ENCODE measurements at places on chromosomes 13 and 19. TPM values are rescaled to one million over a fixed set of nuclear protein-coding genes. Genes with fewer than 3 reads are reported as not detected.

DNA sequence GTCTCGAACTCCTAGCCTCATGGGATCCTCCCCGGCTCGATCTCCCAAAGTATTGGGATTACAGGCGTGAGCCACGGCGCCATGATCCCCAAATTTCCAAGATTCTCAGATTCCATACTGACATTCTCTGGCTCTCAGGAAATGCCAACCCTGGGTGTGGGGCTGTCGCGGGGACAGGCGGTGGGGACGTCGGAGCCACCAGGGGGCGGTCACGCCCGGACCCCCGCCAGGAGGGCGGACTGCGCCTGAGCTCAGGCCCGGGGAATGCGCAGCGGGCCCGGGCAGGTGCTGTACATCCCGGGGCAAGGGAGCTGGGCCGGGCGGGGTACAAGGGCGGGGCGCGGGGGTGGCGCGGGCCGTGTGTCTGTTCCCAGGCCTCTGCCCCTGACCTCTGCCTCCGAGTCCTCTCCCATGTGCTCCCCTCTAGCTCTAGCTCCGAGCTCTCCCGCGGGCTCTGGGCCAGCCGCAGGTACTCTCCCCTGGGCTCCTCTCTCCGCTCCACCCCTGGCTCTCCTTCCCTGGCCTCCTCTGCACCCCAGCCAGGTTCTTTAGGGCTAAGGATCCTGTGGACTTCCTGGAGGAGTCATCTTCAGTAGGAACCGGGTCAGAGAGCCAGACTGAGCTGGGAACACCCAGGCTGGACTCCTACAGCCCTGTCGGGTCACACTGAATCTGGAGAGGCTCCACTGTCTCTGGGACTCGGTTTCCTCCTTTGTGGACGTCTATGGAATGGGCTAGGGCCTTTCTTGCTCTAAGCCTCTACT is 2.4 kb downstream of the PPP1R13L start:
- H3K36me3 ChIP-seq, result peaks cover 5% of the 10 kb centered on the region
- no peak overlapping the region for H3K27ac ChIP-seq
- H3K4me3 ChIP-seq, result no peak overlapping the region
- DNase-seq, result no peak

- H3K4me1 ChIP-seq, result peaks cover 7% of the 10 kb centered on the region
- no peak overlapping the region for H3K27ac ChIP-seq
- DNase-seq, result no peak
Observed at GRCh38 chr13:24678151-24678550, 2.1 kb upstream of the ATP12A start.

The MAMSTR gene
- 1.4 TPM for total RNA-seq

The RAVER1 gene
- total RNA-seq, result 92.8 TPM

DNA sequence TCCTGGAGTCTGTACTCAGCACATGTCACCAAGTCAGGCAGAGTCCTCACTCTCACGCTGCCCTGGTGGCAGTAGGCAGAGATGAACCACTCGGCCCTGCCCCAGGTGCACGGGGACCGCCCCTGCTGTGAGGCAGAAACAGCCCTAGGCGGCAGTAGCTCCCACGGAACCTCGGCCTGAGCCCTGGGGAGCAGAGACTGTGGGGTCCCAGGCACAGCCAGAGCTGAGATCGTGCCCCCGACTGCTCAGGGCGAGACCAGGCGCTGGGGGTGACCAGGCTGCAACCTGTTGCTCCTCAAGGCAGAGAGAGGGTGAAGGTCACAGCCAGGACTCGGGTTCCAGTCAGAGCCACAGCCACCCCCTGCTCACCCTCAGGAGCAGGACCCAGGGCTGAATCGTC is 34.9 kb downstream of the AP1M1 start:
- no peaks in the 10 kb centered on the region for H3K27me3 ChIP-seq
- H3K4me1 ChIP-seq, result peaks cover 10% of the 10 kb centered on the region
- peaks cover 45% of the 10 kb centered on the region for H3K36me3 ChIP-seq

GRCh38 chr19:16398530-16399249 is 73.1 kb downstream of the EPS15L1 start:
- H3K4me3 ChIP-seq, result no peak overlapping the region
- H3K27ac ChIP-seq, result no peak overlapping the region
- no peak for DNase-seq
- H3K36me3 ChIP-seq, result peaks cover 28% of the 10 kb centered on the region
- no peaks in the 10 kb centered on the region for H3K4me1 ChIP-seq
- H3K27me3 ChIP-seq, result no peaks in the 10 kb centered on the region

- H3K27me3 ChIP-seq, result no peaks in the 10 kb centered on the region
- no peaks in the 10 kb centered on the region for H3K4me1 ChIP-seq
Observed at GRCh38 chr13:54573186-54573585, 1544.6 kb downstream of the OLFM4 start.

The NCAN gene
- total RNA-seq, result 0.20 TPM

The CASP14 gene
- not detected for total RNA-seq

- no peak overlapping the region for H3K4me3 ChIP-seq
- H3K27ac ChIP-seq, result no peak overlapping the region
- no peaks in the 10 kb centered on the region for H3K27me3 ChIP-seq
- no peak for DNase-seq
- H3K4me1 ChIP-seq, result no peaks in the 10 kb centered on the region
Observed at GRCh38 chr19:18349524-18350128, 9.2 kb downstream of the PGPEP1 start.

- no peaks in the 10 kb centered on the region for H3K4me1 ChIP-seq
- H3K27ac ChIP-seq, result no peak overlapping the region
- no peak overlapping the region for H3K4me3 ChIP-seq
- H3K36me3 ChIP-seq, result no peaks in the 10 kb centered on the region
- peaks cover 2% of the 10 kb centered on the region for H3K27me3 ChIP-seq
Observed at GRCh38 chr13:47025791-47026447, 129.1 kb upstream of the HTR2A start.

The SPIB gene
- total RNA-seq, result 1.3 TPM

DNA sequence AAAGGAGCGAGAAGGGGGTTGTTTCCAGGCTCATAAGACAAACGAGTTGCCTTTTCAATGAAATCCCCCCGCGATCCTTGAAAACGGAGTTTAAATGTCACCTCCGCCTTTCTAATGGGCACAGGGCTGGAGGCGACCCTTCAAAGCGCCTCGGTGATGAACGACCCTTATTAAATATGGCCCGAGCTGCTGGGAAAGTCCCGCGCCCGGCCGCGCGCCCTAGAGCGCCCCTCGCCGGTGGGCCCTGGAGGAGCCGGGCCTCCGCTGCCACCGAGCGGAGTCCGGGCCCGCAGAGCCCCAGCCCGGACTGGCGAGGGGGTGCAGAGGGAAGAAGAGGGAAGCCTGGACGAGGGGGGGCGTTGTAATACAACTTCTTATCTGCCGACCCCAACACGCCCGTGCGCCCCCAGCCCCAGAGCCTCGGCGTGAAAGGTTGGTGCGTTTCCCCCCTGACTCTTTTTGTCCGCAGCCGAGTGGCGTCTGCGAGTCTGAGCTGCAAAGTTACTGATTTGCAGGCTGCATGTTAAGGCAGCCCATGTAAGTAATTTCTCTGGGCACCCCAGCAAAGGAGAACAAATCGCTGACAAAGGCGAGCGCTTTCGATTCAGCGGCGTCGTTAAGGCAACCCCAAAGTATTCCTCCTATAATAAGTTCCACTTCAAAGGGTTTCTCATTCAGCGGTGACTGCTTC is 11.9 kb downstream of the ZIC5 start:
- H3K27me3 ChIP-seq, result peaks cover 76% of the 10 kb centered on the region
- no peaks in the 10 kb centered on the region for H3K36me3 ChIP-seq
- no peak overlapping the region for H3K4me3 ChIP-seq
- DNase-seq, result no peak
- peak overlapping the region; percentile 43 for H3K27ac ChIP-seq
- peaks cover 5% of the 10 kb centered on the region for H3K4me1 ChIP-seq

GRCh38 chr19:7562646-7563393 is 27.3 kb downstream of the PNPLA6 start:
- peaks cover 19% of the 10 kb centered on the region for H3K36me3 ChIP-seq
- no peak for DNase-seq
- no peaks in the 10 kb centered on the region for H3K4me1 ChIP-seq
- no peak overlapping the region for H3K27ac ChIP-seq
- no peak overlapping the region for H3K4me3 ChIP-seq

DNA sequence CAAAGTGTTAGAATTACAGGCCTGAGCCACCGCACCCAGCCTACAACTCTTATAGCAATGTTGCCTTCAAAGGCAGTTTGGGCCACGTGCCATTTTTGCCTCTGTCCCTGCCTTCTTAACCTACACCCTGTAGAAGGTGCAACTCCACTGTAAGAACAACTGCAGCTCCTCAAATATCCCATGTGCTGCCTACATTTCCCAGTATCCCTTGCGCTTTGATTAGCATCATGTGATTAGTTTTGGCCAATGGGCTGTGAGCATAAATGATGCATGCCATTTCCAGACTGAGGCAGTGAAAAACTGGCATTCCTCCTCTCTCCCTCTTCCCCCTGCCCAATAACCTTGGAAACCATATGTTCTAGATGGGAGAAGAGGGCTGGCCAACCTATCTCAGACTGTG is 75.2 kb upstream of the MRI1 start:
- no peak overlapping the region for H3K4me3 ChIP-seq
- H3K27ac ChIP-seq, result no peak overlapping the region
- H3K36me3 ChIP-seq, result no peaks in the 10 kb centered on the region
- no peaks in the 10 kb centered on the region for H3K27me3 ChIP-seq

- no peak for DNase-seq
- H3K4me3 ChIP-seq, result no peak overlapping the region
- no peaks in the 10 kb centered on the region for H3K4me1 ChIP-seq
- H3K27me3 ChIP-seq, result no peaks in the 10 kb centered on the region
- no peaks in the 10 kb centered on the region for H3K36me3 ChIP-seq
Observed at GRCh38 chr13:39840201-39840600, 184.7 kb downstream of the COG6 start.

GRCh38 chr19:41668315-41668714 is 19.8 kb downstream of the CEACAM7 start:
- H3K27me3 ChIP-seq, result peaks cover 5% of the 10 kb centered on the region
- H3K4me3 ChIP-seq, result no peak overlapping the region
- H3K4me1 ChIP-seq, result no peaks in the 10 kb centered on the region
- H3K36me3 ChIP-seq, result no peaks in the 10 kb centered on the region
- no peak for DNase-seq
- no peak overlapping the region for H3K27ac ChIP-seq

DNA sequence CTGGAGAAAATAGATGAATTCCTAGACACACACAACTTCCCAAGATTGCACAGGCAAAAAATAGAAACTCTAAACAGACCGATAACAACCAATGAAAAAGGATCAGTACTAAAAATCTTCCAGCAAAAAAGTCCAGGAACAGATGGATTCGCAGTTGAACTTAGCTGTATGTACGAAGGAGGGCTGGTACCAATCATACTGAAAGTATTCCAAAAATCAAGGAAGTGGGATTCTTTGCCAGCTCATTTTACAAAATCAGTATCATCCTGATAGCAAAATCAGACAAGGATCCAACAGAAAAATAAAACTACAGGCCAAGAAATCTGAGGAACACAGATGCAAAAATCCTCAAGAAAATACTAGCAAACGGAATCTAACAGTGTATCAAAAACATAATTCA is 6.5 kb upstream of the LILRB2 start:
- H3K4me3 ChIP-seq, result no peak overlapping the region
- H3K27ac ChIP-seq, result no peak overlapping the region
- DNase-seq, result no peak
- H3K27me3 ChIP-seq, result peaks cover 11% of the 10 kb centered on the region
- H3K4me1 ChIP-seq, result peaks cover 7% of the 10 kb centered on the region

GRCh38 chr19:55622242-55622969 is 2.0 kb downstream of the ZNF784 start:
- peaks cover 7% of the 10 kb centered on the region for H3K27me3 ChIP-seq
- H3K27ac ChIP-seq, result no peak overlapping the region
- H3K36me3 ChIP-seq, result peaks cover 4% of the 10 kb centered on the region
- DNase-seq, result no peak
- no peak overlapping the region for H3K4me3 ChIP-seq

- peaks cover 43% of the 10 kb centered on the region for H3K4me1 ChIP-seq
- no peak overlapping the region for H3K27ac ChIP-seq
- DNase-seq, result no peak
- peaks cover 19% of the 10 kb centered on the region for H3K27me3 ChIP-seq
- H3K36me3 ChIP-seq, result no peaks in the 10 kb centered on the region
- H3K4me3 ChIP-seq, result no peak overlapping the region
Observed at GRCh38 chr13:24119626-24120508, 40.7 kb upstream of the SPATA13 start.

The FUT1 gene
- total RNA-seq, result 0.54 TPM

DNA sequence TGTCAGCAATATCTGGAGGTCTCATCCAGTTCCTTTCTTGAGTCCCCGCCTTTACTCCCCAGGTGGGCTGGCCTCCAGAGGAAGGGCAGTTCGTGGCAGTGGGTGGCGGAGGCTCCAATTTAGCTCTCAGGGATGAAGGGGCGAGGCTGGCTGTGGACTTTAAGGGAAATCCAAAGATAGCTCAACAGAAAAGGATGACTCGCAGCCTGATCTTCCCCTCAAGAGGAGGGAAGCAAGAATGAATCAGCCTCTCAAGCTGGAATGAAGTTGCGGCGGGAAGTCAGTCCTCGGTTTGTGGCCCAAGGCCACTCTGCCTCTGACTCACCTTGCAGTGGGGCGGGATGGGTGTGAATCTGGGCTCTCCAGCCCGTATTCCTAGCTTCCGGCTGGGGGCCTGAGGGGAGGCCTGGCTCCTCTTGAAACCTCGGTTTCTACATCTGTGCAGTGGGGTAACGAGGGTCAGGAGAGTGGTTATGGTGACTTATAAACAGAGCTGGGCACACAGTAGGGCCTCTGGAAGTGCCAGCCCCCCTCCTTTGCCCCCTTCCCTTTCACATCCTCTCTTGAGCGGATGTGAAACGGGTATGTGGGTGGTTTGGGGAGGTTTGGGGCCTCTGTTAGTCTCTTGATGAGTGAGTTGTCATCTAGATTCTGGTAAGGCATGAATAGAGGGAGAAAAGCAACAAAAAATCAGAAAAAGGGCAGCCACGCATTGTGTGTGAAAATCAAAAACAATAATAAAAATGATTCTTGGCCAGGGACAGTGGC is 10.5 kb upstream of the SMG9 start:
- H3K36me3 ChIP-seq, result peaks cover 71% of the 10 kb centered on the region
- H3K4me3 ChIP-seq, result peak overlapping the region; percentile 50
- peak overlapping the region; percentile 90 for H3K27ac ChIP-seq
- peak; percentile 81 for DNase-seq

GRCh38 chr19:42175952-42176648 is 41.4 kb downstream of the DEDD2 start:
- peaks cover 38% of the 10 kb centered on the region for H3K27me3 ChIP-seq
- no peak for DNase-seq
- no peaks in the 10 kb centered on the region for H3K36me3 ChIP-seq
- peak overlapping the region; percentile 19 for H3K27ac ChIP-seq
- peak overlapping the region; percentile 87 for H3K4me3 ChIP-seq

GRCh38 chr13:43319617-43320444 is 296.4 kb downstream of the DNAJC15 start:
- H3K4me1 ChIP-seq, result no peaks in the 10 kb centered on the region
- H3K27ac ChIP-seq, result no peak overlapping the region
- H3K36me3 ChIP-seq, result no peaks in the 10 kb centered on the region
- no peak for DNase-seq

- H3K27me3 ChIP-seq, result no peaks in the 10 kb centered on the region
- no peak for DNase-seq
- H3K36me3 ChIP-seq, result no peaks in the 10 kb centered on the region
- no peaks in the 10 kb centered on the region for H3K4me1 ChIP-seq
Observed at GRCh38 chr13:72120632-72121031, 253.6 kb upstream of the DACH1 start.
